ENCODE measurements at places on chromosomes 16 and 17.

DNA sequence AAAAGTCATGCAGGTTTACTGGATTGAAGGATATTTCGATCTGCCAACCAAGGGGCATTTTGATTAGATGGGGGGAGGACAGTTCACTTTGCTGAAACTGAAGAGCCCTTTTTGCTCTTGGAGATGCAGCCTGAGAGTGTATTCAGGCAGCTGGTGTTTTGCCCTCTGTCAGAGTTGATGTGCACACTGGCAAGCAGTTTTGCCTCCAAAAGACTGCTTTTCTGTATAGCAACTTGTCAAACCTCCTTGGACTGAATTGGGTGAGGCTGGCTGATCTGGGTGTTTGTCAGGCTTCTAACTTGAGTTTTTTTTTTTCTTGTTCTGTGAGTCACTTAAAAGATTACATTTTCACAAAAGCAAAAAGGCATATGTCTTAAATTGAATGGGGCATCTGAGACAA, 22.6 kb upstream of the ANKFN1 start:
- no peak for DNase-seq

- DNase-seq, result no peak
Observed at GRCh38 chr16:30904114-30904780, 7.8 kb downstream of the CTF1 start.

DNA sequence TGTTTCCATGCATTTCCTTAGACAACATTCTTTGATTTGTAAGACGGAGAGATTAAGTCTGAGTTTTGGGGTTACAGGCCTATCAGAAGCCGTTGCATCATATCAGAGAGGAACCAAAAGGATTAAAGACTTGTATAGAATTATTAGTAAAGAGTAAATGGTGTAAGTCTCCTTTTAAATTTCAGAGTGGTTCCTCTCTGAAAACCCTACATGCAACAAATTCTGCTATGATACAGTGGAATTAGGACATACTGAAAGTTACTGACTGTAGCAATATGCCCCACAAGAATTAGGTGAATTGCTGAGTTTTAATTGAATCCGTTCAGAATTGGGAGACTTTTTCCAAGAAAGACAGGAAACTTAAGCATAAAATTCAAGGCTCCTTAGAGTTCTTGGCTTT, 221.6 kb downstream of the FTO start:
- DNase-seq, result no peak

- DNase-seq, result no peak
Observed at GRCh38 chr16:68731637-68732036, 5.5 kb upstream of the CDH1 start.

DNA sequence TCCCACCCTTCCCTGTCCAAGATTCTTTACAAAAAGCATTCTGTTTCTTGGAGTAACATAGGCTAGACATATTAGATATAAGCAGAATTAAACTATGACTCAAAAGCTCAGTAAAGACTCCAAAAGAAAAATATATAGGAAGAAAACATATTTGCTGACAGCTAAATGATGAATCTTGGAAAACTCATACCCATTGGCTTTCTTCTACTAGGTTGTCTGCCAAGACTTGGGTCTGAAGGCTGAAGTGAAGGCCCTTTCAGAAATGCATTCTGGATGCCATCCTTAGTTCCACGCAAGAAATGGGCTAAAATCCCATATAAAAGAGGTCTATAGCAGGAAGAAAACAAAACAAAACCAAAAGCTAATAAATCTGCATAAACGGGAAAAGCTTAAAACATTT, 15.1 kb downstream of the CEP20 start:
- no peak for DNase-seq

GRCh38 chr17:17729620-17730249, 48.5 kb downstream of the RAI1 start:
- DNase-seq, result peak; percentile 58

DNA sequence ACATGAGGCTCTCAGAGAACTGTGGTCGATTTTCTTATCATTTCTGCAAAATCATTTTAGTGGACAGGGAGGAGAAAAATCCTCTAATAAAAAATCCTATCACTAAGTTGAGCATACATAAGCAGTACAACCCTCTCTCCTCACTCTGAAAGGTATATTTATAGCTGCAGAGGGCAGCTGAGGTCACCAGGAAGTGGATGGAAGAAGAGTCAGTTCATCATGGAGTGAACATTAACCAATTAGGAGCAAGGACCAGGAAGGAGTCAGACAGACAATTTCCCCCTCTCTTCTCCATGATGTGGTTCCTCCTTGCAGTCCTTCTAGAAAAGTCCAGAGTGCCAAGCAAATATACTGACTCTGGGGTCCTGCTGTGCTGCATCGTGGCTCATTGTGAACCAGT, 253.7 kb downstream of the TOX3 start:
- no peak for DNase-seq

- DNase-seq, result no peak
Observed at GRCh38 chr17:75622076-75622475, 11.2 kb upstream of the SMIM5 start.

- no peak for DNase-seq
Observed at GRCh38 chr17:78397681-78398101, 19.2 kb downstream of the PGS1 start.

All from NCI-H2171 (cell line).